Transverse colon (tissue), 4 donors: ENCODE measurements at places on chromosomes 2 and 18.

- H3K27ac ChIP-seq = no peak overlapping the region
- H3K4me3 ChIP-seq = no peak overlapping the region
- DNase-seq = no peak
These were observed 39.2 kb downstream of the GRHL1 start for GRCh38 chr2:9990736-9991135.

DNA sequence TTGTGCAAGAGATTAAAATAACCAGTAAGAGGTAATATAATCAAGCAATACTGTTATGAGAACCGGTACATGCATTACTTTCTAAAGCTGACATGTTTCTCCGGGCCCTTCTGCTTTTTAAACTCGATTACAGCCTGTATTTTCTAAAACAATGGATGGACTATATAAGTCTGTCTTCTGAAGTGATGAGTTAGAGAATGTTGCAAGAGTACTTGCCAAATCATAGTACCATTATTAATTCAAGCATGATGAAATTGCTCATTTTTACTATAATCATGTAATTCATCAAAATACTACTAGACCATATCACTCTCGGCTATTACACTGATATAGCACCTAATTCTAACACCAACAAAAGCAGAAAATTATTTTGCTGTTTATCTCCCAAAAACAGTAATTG is 1240.3 kb upstream of the ACVR2A start:
- H3K27ac ChIP-seq = no peak overlapping the region
- no peaks in the 10 kb centered on the region for H3K4me1 ChIP-seq
- no peak overlapping the region for H3K4me3 ChIP-seq
- DNase-seq = no peak
- no peaks in the 10 kb centered on the region for H3K27me3 ChIP-seq
- H3K36me3 ChIP-seq = no peaks in the 10 kb centered on the region

GRCh38 chr2:237319086-237319820 is 94.7 kb downstream of the COL6A3 start:
- H3K27me3 ChIP-seq = no peaks in the 10 kb centered on the region
- H3K27ac ChIP-seq = peak overlapping the region; percentile 90
- DNase-seq = no peak

DNA sequence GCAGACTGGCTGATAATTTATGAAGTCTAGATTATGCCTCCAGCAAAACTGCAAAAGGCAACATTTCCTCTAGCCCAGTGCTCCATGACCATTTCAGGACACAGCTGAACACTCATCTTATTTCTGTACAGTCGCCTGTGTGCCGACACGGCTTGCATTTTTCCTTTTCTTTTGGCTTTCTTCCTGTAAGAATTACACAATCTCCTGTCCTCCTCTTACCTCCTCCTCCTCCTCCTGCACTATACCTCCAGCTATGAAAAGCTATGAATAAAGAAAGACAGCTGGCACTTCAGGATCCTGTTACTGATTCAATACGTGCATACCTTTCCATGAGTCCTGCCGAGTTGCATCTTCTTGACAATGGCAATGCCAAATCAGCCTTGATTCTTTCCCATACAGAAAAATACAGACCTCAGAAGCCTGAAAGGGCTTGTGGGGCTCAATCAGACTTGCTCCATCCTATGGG is 32.2 kb upstream of the TRIB2 start:
- peak overlapping the region; percentile 78 for H3K27ac ChIP-seq
- H3K27me3 ChIP-seq = no peaks in the 10 kb centered on the region
- H3K36me3 ChIP-seq = no peaks in the 10 kb centered on the region
- no peak overlapping the region for H3K4me3 ChIP-seq

GRCh38 chr2:57111531-57111930 is 927.7 kb downstream of the CCDC85A start:
- H3K4me3 ChIP-seq = no peak overlapping the region
- no peak for DNase-seq
- no peaks in the 10 kb centered on the region for H3K36me3 ChIP-seq
- H3K4me1 ChIP-seq = no peaks in the 10 kb centered on the region
- no peak overlapping the region for H3K27ac ChIP-seq

DNA sequence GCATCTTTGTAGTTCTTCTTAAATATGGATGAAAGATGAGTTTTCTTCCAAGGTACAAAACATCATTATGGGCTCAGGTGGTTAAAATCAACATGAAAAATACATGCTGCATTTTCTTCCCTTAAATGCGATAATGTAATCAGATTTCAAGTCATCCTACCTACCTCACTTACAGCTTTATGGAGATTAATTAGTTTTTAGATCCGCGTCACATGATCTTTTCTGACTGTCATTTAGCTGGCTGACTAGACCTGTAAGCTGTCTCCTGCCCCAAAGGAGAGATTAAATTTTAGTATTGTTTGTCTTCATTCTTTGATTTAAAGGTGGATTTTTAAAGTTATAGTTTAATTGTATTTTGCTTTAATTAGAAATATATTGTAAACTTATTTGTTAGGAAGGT is 678.0 kb upstream of the ZEB2 start:
- H3K27me3 ChIP-seq = no peaks in the 10 kb centered on the region
- H3K36me3 ChIP-seq = no peaks in the 10 kb centered on the region
- H3K4me3 ChIP-seq = no peak overlapping the region
- H3K4me1 ChIP-seq = no peaks in the 10 kb centered on the region
